ENCODE measurements at places on chromosomes 3 and 15.

- no peak for DNase-seq
Observed at GRCh38 chr3:196003611-196004010, 78.3 kb downstream of the TFRC start.

- no peak for DNase-seq
Observed at GRCh38 chr3:85483986-85484385, 525.2 kb downstream of the CADM2 start.

- no peak for DNase-seq
Observed at GRCh38 chr3:69496856-69497255, 111.0 kb upstream of the FRMD4B start.

DNA sequence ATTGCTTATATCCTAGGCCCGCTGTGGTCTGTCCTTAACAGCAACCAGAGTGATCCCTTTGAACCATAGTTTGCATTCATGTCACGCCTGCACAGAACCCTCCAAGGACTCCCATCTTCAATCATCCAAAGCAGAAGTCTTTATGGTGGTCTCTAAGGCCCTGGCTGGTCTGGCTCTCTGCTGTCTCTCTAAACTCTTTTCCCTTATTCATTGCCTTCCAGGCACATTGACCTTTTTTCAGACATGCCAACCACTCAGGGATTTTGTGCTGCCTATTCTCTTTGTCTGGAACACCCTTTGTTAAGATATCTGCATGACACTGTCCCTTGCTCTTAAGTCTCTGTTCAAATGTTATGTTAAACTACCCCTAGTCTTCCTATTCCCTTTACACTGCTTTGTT lies 21.9 kb upstream of the ZBTB47 start:
- no peak for DNase-seq

DNA sequence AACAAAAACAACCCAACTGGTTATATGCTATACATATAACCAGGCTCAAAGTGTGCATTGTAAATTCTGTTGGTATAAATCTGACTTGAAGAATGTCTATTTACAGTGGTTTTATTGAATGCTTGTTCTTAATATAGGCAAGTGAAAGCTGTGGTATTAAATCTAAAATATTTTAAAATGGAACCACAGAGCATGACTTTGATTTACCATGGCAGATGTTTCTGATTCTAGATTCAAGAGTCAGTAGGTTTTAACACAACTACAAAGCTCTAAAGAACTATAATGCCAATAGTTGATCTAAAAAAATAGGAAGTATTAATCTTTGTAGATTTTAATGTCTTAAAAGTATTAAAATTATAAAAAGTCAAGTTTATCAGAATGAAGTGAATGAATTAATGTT lies 141.9 kb upstream of the PLSCR5 start:
- no peak for DNase-seq

DNA sequence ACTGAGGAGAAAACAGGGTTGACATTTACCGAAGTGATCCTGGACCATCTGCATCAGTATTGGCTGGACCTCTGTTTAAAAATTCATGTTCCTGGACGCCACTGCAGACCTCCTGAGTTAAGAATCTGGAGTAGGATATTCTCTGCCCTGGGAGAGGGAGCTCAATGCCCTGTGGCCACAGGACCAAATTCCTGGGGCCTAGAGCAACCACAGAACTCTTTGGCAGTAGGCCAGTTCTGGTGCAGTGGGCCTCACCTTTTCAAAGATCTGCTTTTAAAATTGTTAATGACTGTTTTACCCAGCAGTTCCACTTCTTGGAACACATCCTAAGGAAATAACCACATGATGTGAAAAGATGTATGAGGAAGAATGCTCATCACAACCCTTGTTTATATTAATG lies 133.3 kb upstream of the ADPGK start:
- no peak for DNase-seq

GRCh38 chr3:158819282-158819681 lies 17.4 kb downstream of the MFSD1 start:
- no peak for DNase-seq

- no peak for DNase-seq
Observed at GRCh38 chr3:114619771-114620170, 325.9 kb downstream of the TIGIT start.

GRCh38 chr3:184175981-184176376 lies 1.3 kb downstream of the AP2M1 start:
- DNase-seq: no peak

DNA sequence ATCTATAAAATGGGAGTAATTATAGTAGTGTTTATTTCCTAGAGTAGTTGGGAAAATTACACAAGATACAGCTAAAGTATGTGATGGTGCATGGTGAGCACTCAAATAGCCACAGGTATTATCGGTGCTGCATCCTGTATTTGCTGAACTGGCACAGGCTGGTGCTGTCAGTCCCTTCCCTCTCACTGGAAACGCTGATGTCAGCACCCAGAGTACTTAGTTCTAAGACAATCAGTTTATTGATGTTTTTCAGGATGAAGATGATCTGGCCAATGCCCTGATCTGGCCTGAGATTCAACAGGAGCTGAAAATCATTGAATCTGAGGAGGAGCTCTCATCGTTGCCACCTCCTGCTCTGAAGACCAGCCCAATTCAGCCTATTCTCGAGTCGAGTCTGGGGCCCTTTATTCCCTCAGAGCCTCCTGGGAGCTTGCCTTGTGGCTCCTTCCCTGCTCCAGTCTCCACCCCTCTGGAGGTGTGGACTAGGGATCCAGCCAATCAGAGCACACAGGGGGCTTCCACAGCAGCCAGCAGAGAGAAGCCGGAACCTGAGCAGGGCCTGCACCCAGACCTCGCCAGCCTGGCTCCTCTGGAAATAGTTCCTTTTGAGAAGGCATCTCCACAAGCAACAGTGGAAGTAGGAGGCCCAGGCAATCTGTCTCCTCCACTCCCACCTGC lies 49.7 kb downstream of the TMEM39A start:
- DNase-seq: no peak

DNA sequence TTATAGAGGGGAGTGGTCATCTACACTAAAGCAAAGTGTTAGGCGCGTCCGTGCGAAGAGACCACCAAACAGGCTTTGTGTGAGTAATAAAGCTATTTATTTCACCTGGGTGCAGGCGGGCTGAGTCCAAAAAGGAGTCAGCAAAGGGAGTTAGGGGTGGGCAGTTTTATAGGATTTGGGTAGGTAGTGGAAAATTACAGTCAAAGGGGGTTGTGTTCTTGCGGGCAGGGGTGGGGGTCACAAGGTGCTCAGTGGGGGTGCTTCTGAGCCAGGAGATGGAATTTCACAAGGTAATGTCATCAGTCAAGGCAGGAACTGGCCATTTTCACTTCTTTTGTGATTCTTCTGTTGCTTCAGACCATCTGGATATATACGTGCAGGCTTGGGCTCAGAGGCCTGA lies 47.1 kb downstream of the OIP5 start:
- DNase-seq: no peak

GRCh38 chr3:4359805-4360502 lies 56.8 kb downstream of the SETMAR start:
- no peak for DNase-seq

DNA sequence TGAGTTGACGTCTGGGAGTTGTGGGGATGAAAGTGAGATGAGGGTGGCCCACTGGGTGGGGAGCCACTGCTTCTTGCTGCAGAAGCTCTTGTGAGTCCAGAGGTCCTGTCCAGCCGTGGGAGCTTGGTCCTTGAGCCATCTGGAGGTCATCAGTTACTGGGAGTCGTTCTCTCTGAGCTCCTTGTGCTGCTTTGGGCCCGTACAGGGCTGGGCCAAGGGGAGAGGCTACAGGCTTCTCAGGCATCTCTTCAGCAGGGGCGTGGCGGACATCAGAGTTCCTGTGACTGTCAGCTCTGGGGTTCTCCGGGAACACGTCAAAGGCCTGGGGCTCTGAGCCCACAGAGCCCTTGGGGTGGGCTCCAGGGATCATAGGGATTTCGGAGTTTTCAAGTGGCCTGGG lies 2.6 kb downstream of the PRRT3 start:
- DNase-seq: no peak

GRCh38 chr3:159548675-159549335 lies 439.8 kb upstream of the IL12A start:
- DNase-seq: no peak

DNA sequence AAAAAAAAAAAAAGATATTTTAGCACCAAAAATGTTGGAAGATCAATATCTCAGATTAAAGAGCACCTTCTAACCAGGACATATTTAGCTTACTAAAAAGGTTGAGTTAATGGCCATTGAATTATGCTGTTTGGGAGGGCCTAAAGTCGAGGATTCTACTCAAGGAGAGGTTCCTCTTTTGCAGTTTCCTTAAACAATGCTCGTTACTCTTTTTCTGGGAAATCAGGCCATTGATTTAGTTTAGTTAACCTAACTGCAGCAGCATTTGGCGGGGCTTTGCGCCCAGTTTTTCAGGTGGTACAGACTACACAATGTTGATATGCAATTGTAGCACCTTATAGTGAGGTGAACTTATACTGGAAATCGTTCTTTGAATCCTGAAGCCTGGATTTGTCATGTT lies 6.8 kb downstream of the ABHD2 start:
- DNase-seq: no peak

- no peak for DNase-seq
Observed at GRCh38 chr15:38844736-38845135, 280.1 kb upstream of the RASGRP1 start.

DNA sequence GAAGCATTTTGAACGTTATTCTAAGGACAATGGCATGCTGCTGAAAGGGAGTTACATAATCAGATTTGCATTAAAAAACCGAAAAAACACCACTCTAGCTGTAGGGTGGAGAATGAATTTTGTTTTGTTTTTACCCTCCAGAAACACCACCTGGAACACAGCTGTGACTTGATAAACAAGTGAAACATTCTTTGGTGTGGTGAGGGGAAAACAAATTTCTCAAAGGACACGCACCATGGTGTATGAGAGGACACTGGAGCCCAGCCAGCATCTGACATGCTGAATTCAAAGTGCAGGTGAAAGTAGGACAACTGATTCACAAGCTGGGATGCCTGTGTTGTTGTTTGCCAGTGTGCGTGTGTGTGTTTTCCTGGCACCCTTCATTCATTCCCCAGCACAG lies 554.5 kb upstream of the TBL1XR1 start:
- DNase-seq: no peak

DNA sequence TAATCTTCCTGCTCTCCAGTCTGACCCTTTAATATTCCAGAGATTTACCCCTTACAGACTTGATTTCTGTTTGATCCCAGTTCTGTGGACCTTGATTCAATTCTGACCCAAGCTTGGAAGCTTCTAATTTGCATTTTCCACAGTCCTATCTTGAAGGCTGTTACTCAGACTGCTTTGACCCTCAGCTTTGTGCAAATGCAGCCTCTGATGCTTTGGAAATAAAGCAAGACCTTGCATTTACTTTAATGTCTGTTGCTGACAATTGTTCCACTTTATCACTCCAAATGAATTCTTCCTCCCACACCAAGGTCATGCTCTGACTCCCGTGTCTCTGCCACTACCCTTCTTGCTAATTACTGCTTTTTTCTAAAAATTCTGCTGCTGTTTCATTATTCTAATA lies 886.0 kb downstream of the TUSC7 start:
- no peak for DNase-seq

DNA sequence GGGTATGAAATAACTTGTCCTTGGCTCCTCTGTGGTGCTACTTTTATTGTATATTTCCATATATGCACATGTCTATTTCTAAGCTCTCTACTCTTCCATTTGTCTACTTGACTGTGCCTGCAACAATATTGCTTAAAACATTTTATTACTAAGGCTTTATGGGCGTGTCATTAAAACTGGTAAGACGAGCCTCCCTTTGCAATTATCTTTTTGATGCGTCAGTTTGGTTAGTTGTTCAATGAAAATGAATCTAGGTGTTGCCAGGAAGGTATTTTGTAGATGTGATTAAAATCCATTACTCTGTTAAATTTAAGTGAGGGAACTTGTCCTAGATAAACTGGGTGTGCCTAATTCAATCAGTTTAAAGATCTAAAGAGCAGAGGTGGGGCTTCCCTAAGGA lies 12.9 kb upstream of the TRA2B start:
- no peak for DNase-seq

- peak; percentile 33 for DNase-seq
Observed at GRCh38 chr3:122975163-122975923, 52.2 kb downstream of the SEMA5B start.

DNA sequence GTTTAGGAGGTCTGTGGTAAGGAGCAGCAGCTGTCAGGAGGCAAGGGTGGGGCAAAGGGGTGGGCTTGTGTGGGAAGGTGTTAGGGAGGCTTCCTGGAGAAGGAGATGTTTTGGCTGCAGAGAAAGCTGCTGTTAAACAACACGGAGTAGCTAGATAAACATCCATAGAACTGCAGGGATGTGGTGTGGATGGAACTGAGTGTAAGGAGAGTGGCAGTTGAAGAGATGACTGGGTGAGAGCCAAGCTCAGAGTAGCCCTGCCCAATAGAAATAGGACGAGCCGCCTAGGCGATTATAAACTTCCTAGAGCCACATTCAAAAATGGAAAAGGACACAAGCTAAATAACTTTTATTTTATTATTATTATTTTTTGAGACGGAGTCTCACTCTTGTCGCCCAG lies 19.9 kb downstream of the RPLP1 start:
- DNase-seq: no peak

DNA sequence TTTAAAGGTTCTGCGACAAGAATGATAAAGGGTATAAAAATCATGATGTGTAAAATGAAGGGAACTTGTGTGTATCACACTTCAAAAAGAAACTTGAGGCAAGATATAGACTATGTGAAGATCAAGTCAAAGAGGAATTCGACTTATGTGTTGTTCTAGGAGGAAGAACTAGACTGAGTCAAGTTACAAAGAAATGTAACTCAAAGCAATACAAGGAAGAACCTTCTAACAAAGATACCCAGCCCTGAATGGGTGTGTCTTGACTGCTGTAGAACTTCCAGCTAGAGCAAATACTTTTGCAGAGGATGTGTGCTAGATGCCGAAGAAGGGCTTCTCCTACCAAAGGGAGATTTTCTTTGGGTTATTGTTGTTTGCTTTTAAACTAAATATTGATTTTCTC lies 2.4 kb downstream of the SLC49A4 start:
- DNase-seq: no peak

- no peak for DNase-seq
Observed at GRCh38 chr3:112074616-112075497, 11.3 kb upstream of the C3orf52 start.

DNA sequence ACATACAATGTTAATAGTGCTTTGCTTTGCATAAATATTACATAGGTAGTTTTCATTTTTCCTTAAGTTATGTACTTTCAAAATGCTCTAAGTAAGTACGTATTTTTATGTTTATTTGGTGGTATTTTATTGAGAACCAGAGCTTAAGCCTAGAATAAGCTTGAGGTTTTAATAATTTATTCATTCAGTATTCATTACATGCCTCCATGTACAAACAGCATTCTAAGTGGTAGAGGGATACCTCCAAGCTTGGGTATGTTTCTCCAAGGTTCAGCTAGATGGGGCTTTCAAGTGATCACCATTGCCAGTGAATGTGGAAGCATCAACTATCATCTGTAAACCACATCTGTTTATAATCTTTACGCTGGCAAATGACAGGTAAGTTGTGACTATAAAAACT lies 52.3 kb downstream of the PEAK1 start:
- no peak for DNase-seq

Measured in GM19239 (cell line).